ENCODE measurements at places on chromosomes 5 and 9.

DNA sequence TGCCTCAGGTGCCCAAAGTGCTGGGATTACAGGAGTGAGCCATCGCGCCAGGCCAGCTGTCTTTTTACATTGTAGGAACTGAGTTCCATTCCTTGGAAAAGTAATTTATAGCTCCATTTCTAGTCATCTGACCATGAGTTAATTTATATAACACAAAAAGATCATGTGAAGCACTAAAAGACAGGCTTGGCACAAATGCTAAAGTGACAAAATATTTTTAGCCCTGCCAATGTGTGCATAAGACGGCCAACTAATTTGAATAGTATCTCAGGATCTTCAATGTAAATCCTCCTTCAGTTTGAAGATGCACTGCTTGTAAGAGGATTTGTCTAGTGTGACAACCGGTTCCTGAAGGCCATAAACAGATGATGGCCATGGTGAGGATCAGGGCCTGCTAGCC is 49.1 kb downstream of the MTMR12 start:
- DNase-seq: no peak

GRCh38 chr5:78486218-78486617 is 125.8 kb downstream of the SCAMP1 start:
- DNase-seq: no peak

GRCh38 chr9:88596376-88596775 is 61.4 kb downstream of the NXNL2 start:
- no peak for DNase-seq

GRCh38 chr5:111367115-111367514 is 142.9 kb downstream of the CAMK4 start:
- no peak for DNase-seq

DNA sequence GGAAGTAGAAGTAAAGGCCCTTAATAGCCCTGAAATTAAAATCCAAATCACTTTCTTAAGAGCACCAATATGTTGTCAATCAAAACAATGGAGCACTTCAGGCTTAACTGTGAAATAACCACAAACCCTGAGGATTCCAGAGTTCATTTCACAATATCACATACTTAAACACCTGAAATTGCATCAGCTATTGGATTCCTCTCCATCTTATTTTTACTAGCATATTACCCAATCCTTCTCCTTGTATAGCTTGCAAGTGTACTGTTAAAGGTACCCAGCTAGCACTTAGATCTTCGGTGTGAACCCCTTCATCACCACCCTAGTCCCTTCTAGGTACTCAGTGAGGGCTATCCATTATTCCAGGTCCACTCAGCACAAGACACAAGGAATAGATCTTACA is 287.3 kb downstream of the EFNA5 start:
- no peak for DNase-seq

- no peak for DNase-seq
These were observed 25.5 kb upstream of the NR4A3 start for GRCh38 chr9:99796231-99796630.

GRCh38 chr9:116060631-116061030 is 93.0 kb upstream of the PAPPA start:
- DNase-seq: no peak

- no peak for DNase-seq
These were observed 481.9 kb downstream of the CHSY3 start for GRCh38 chr5:130386155-130386554.

GRCh38 chr5:39068099-39068498 is 6.1 kb downstream of the RICTOR start:
- DNase-seq: no peak

DNA sequence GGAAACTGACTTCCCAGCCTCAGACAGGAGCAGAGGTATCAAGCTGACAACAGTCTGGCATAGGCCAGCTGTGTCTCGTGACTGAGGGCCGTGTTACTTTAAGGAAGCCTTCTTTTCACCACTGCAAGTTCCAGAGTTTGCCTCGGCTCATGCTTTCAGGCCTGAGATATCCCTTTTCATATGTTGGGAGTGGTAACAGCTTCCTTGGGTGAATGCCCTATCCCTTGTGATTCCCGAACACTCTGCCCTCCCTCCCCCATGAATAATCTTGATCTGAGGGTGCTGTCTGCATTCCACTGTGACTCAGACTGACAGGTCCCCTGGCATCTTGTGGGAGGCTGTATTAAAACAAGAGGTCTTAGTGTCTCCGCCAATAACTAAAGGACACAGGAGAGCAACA is 49.7 kb upstream of the ARL15 start:
- no peak for DNase-seq

DNA sequence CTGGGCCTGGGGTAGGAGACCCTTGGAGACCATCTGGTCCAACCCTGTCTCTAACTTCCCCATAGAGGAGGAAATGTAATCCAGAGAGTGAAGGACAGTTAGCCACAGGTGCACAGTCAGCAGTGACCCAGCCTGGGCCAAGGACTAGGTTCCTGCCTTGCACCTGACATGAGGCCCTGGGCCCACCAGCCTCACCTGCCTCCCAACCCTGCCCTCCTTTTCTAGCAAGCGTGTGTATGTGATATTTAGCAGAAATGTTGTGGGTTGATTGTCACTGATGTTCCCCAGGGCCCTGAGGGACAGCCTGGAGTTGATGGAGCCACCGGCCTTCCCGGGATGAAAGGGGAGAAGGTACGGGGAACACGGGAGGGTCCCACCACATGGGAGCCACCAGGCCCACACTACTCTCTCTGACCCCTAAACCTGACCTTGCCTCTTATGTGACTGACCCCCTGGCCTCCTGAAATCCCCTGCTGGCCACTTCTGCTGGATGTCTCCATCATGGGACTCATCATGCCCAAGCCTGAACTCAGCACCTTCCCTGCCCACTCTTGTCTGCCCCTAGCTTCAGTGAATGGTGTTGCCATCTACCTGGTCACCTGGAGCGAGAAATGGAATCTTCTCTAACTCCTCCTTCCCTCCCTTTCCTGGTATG is 79.2 kb upstream of the TGFBR1 start:
- no peak for DNase-seq

DNA sequence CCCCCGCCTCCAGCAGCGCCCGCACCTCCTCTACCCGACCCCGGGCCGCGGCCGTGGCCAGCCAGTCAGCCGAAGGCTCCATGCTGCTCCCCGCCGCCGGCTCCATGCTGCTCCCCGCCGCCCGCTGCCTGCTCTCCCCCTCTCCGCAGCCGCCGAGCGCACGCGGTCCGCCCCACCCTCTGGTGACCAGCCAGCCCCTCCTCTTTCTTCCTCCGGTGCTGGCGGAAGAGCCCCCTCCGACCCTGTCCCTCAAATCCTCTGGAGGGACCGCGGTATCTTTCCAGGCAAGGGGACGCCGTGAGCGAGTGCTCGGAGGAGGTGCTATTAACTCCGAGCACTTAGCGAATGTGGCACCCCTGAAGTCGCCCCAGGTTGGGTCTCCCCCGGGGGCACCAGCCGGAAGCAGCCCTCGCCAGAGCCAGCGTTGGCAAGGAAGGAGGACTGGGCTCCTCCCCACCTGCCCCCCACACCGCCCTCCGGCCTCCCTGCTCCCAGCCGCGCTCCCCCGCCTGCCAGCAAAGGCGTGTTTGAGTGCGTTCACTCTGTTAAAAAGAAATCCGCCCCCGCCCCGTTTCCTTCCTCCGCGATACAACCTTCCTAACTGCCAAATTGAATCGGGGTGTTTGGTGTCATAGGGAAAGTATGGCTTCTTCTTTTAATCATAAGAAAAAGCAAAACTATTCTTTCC is 19.3 kb downstream of the CDKN2A start:
- DNase-seq: peak; percentile 88

DNA sequence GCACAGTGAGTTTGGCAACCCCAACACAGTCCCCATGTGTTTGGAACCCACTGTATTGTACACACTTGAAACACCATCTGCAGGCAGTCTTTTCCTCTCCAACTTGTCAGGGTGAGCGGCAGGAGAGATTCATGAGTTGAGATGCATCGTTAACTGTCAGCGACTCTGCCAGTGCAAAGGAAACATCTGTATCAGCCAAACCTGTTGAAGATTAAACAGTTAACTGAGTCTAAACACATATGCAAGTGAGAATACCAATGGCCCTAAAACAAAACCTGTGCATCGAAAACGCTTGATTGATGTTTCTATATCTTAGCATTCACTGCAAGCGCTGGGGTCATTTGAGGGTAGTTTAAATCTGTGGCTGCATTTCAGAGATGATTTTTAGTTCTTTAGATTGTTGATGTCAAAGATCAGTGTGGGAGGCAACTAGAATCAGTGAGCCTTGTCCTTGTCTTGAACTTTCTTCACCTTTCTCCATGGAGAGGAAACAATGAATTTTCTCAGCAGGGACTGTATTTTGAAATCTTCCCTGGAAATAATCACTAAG is 41.3 kb upstream of the PAM start:
- no peak for DNase-seq

- no peak for DNase-seq
These were observed 231.9 kb downstream of the MAST4 start for GRCh38 chr5:66828046-66828547.

DNA sequence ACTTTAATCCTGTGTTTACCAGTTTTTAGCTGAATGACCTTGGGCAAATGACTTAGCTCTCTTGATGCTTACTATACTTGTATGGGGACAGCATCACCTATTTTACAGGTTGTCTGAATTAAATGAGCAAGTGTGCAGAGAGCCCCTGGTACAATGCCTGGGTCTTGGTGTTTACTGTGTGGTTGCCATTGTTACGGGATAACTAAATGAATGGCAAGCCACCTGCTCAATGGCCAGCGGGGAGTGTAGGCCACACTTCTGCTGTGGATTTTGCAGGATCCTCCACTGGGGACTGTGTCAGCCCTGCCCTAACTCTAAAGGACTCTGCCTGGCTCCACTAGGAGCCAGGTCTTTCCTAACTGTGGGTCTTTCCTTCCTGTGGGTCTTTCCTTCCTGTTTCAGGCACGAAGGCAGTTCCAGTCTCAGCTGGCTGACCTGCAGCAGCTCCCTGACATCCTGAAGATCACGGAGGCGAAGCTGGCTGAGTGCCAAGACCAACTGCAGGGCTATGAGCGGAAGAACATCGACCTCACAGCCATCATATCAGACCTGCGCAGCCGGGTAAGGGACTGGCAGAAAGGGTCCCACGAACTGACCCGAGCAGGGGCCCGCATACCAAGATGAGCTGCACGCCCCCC is 10.3 kb upstream of the GLE1 start:
- no peak for DNase-seq

DNA sequence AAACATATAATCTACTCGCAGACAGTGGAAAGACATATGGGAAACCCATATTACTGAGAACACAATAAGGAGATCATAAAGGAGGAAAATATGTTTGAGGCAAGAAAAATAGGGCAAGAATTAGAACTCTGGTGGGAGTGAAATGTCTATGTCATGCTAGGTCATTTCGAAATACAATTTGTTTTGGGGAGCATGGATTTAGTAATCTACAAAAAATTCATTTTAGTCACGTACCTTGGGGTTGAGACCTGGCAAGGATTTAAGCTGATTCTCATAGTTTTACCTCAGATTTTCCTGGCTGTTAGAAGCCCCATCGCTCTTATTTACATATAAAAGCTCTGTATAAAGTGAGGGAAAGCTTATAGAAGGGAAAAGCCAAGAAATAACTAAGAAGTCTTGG is 11.5 kb upstream of the CSNK1G3 start:
- no peak for DNase-seq

DNA sequence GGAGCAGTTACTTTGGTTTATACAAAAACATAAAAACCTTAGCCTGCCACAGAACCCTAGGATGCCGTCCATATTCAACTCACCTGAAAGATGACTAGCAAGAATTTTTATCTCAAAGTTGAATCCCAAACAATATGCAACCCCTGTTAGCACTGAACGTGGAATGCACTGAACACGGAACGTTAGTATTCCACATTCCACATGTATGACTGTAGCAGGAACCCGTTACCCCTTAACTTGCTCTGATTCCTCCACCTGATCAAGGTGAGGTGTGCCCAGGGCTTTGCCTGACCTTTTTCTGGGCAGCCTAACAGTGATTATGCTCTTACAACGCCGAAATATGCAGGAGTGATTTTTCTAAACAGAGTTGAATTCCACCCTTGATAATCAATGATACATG is 43.7 kb downstream of the AK8 start:
- no peak for DNase-seq

DNA sequence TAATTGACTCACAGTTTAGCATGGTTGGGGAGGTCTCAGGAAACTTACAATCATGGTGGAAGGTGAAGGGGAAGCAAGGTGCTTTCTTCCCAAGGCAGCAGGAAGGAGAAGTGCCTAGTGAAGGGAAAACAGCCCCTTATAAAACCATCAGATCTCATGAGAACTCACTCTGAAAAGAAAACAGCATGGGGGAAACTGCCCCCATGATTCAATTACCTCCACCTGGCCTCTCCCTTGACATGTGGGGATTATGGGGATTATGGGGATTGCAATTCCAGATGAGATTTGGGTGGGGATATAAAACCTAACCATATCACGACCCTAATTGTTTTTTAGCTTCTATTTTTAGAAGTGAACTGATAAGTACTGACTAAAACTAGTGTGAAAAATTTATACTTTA is 1377.5 kb upstream of the DMAC1 start:
- no peak for DNase-seq

DNA sequence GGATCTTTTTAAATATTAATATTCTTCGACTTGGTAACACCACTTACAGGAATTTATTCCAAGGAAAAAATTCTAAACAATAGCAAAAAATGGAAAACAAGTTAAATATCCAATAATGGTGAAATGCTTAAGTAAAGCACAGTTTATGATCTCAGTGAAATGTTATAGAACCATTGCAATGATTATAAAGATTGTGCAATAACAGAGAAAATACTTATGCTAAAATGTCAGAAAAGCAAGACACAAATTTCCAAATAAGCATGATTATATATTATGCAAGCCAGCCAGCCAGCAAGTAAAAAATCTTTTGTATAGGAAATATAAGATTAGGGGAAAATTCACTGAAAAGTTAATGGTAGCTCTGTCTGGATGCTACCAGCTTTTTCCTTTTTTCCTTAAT is 102.7 kb upstream of the EFNA5 start:
- no peak for DNase-seq

GRCh38 chr5:116520771-116521170 is 53.9 kb downstream of the SEMA6A start:
- no peak for DNase-seq

- no peak for DNase-seq
These were observed 297.7 kb downstream of the DEPDC1B start for GRCh38 chr5:60402161-60402785.

DNA sequence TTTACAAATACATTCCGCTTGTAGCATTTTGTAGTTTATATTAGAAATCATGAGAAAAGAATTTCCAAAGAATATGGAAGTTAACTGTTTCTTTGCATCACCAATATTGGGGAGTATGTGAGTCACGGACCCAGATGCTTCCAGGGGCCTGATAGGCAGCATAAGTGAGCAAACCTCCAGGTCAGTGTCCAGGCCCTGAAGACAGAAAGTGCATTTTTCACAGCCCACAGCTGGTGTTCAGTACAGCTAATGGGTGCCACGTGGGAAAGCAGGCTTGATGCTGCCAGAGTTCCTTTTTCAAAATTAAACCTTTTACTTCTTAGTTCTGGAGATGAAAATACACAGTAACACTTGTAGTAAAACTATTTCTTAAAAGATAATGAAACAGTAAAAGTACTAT is 454.4 kb upstream of the ACTBL2 start:
- DNase-seq: no peak

DNA sequence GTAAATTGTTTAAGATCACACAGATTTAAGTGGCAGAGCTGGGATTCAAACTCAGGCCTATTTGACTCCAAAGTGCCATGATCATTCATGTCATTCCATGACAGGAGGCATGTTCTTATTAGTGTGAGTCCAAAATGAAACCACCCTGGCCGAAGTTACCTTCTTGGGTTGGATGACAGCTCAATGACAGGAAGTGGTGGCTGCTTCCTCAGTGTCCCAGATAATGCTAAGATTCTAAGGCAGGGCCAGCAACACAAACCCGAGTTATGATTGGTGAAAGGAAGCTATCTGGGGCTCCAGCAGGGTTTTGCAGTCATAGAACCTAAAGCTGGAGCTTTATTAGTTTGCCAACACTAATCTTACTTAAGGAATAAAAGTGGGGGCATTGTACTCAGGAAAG is 340.4 kb downstream of the SLIT3 start:
- DNase-seq: no peak
